Nasal cavity respiratory epithelium epithelial cell of viscerocranial mucosa (primary cell): ENCODE measurements at places on chromosomes 16 and 17. TPM values are rescaled to one million over a fixed set of nuclear protein-coding genes. Genes with fewer than 3 reads are reported as not detected.

The PRR15L gene
- total RNA-seq: 0.34 and 4.5 TPM in 2 replicates

The GNG13 gene
- total RNA-seq: not detected in 2 replicates

The GPR139 gene
- not detected in 2 replicates for total RNA-seq

The RHOT1 gene
- total RNA-seq: 42.0 and 44.6 TPM in 2 replicates

The ATP5PD gene
- 159 and 181 TPM in 2 replicates for total RNA-seq
